ENCODE measurements at places on chromosomes 1 and 21.

DNA sequence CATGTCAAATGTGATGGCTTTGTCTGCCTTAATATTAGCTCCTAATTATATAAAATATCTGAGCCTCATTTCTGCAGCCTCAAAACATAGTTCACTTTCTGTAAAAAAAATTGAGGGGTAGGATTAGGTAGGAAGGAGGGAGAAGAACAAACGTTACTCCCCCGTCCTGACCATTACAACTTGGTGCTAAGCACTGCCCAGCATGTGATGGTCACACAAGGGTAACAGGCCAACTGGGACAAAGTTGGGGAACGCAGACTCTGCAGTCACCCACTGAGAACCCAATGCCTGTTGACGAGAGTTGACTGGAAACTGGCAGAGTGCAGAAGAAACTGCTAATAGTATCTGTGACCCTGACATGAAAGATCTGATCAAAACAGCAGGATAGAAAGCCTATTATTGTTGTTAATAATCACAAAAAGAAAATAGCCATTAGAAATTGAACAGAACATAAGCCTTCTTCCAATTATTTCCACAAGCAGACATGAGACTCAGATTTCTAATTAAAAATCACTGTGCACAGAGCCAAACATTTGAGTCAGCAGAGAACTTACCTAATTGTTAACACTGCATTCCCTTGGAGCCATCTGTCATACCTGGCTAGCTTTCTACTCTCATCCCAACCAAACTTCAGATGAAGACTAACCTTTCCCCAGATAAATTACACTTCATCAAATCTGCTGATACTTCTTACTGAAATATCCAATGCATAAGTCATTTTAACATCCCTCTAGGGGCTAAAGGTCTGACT, 5.5 kb downstream of the SORT1 start:
- DNase-seq, result no peak

- DNase-seq, result no peak
Measured at GRCh38 chr1:189657715-189658114, 819.9 kb downstream of the BRINP3 start.

DNA sequence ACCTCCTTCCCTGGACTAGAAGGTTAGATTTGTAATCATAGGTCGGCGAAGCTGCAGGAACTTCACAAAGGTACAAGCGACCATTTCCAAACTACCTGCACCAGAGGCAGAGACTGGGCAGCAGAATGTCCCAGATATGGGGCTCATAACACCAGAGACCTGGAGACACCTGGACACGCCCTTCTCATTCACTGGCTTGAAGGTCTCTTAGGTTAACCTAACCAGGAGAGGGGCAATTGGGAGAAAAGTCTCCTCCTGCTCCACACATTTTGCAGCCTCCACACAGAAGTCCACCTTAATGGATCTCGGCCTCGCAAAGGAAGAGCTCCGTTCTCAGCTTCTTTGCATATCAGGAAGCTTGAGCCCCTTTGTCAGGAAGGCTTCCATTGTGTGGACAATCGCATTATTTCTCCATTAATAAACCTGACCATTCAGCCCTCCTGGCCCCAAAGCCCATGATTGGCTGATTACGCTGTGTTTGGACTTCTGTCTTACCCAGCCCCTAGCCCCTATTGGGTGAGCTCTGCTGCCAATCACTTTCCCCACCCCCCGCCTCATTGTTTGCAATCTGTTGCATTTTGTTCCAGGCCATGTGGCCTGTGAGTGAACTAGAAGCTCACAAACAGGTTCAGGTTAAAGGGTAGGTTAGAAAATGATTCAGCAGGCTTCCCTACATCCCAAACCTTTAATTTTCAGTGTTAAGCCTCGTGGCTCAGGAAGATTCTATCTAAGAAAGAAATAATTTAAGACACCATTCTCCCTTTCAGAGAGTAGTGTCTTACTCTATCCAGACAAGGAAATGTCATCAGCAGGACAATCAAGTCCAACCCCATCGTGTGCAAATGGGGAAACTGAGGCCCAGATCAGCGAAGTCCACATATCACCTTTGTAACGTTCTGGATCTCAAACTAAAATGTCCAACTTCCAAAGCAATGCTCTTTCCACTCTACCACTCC, 2.8 kb downstream of the MYCL start:
- no peak for DNase-seq

DNA sequence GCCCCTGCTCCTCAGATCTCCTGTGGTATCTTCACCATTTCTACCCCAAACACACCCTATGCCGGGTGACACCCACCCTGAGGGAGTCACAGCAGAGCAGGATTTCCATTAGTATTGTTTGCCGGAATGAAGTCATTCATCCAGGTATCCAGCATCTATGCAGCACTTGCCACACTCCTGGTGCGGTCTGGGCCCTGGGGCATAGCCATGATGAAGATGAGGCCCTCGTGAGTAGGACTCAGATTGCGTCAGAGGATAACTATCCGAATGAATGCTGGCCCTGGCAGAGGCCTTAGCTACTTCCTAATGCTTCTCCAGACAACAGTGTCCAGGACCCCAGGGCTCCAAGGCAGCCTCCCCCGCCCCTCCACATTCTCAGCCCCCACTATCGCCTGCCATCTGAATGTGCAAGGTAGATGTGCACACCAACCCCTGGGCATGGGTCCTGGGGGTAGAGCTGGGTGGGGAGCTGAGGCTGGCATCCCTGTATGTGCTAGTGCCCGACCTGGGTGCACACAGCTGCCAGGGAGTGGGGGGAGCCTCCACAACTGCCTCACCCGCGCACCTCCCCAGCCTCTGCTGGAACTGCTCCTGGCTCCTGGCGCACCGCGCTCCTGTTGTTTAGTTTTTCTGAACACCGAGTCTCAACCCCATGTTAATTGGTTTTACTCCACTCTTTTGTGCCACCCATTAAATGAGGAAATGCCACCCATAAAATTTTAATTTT, 25.5 kb upstream of the ZC3H12A start:
- DNase-seq, result no peak

GRCh38 chr1:100482167-100482566, 55.8 kb upstream of the GPR88 start:
- DNase-seq, result no peak

GRCh38 chr1:68796888-68797287, 300.0 kb upstream of the DEPDC1 start:
- DNase-seq, result no peak

DNA sequence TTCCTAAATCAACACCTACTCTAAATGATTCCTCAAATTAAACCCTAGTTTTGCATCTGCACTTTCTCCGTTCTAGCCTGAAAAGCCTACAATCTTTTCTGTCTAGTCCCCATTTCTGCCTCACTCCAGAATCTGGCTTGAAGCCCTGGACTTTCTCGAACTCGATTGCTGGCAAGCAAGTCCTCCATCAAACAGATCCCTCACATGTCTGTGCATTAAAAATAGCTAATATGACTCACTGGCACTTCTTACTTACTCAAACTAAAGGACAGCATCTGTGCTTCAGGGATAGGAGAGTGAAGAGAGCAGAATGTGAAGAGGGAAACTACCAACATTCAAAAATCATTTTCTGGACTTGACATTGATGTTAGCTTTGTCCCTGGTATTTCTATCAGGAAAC, 51.8 kb upstream of the CXADR start:
- no peak for DNase-seq

DNA sequence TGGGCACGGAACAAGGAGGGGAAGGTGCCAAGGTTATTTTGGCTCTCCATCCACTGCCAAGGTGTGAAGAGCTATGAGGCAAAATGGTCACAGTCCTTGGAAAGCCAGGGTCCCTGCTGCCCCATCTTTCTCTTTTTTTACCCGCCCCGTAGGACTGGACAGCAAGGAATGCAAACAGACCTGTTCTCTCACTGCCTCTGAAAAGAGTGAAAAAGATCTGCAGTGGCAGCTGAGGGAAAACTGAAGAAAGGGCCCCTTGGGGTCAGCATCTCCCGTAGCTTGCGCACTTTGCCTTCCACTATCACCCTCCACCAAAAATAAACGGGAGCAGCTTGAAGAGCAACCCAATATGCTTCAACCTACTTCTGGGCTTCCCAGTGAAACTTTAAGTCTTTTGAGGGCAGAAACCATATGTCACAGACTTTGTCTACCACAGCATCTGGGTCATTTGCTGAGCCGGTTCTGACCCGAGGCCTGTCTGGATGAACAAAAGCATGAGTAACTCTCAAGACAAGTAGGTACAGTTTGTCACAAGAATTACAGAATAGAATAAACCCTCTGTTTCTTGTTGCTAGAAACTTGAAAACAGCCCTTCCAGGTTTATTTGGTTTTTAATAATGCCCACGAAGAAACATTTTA, 9.4 kb upstream of the KIF14 start:
- no peak for DNase-seq

- no peak for DNase-seq
Measured at GRCh38 chr1:203609979-203610493, 16.6 kb upstream of the ATP2B4 start.

- no peak for DNase-seq
Measured at GRCh38 chr1:220235462-220235861, 36.8 kb downstream of the RAB3GAP2 start.

DNA sequence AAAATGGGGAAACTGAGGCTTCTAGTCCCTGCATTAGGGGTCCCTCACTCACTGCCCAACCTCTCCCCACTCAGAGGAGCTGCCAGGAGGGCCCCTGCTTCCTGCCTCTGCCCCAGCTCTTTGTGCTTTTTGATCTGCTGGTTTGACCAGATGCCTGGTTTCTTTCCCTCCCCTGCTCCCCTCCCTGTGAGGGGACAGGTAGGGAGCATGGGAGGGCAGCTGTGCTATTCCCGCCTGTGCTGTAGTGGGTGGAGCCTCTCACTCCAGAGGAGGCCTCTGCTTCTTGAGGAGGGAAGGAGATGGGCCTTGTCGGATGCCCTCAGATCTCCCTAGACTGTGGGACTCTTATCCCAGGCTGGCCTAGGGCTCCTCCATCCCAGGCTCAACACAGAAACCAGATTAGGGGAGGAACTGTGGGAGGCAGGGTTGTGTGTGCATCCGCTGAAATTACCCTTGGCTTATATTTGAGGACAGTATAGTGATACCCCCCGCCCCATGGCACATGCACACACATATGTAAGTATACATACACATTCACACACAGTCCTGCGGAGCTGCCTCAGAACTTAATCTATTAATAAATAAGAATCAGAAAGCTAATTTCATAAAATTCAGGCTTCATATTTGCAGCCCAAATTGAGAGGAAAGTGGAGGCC, 4.6 kb downstream of the BOLA1 start:
- DNase-seq, result no peak

DNA sequence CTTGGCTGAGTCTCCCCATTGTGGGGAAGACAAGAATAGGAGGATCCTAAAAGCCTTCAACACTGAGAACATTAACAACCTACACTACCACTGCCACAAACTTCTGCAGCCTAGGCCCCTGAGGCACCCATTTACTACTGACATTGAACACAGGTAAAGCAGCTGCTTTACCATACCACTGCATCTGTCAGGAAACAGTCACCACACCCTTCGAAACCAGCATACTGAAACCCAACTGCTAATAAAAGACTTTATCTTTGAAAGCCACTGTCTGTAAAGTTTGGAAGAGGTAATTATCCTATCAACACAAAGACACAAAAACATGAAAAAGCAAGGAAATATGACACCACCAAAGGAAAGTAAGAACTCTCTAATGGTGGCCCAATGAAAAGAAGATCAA, 7.4 kb downstream of the IFNAR1 start:
- DNase-seq, result no peak

DNA sequence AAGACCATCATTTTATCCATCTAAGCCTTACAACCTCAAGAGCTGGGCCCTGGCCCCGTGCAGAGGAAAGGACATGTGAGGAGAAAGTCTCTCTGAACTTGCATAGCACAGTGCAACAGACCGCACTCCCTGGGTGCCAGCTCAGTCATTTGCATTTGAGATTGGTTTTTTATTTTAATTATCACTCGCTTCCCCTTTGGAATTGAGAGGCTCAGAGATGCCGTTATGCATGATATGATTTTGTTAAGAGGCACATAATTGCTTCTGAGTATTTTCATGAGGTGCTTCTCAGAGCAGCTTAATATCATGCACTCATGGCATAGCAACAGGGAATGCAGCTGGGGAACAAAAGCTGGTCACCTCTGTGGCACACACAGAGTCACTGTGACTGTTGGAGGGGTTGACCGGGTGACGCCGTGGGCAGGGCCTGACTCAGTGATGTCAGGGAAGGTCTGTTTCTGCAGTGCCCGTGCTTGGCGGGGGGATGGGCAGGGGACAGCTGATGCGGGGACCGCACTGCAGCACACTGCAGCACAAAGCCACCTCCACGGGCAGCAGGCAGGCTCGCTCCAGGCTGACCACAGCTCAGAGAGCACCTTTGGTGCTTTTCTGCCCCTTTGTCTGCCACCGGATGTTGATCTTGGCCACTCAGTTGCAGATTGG, 43.2 kb upstream of the VAMP3 start:
- no peak for DNase-seq

DNA sequence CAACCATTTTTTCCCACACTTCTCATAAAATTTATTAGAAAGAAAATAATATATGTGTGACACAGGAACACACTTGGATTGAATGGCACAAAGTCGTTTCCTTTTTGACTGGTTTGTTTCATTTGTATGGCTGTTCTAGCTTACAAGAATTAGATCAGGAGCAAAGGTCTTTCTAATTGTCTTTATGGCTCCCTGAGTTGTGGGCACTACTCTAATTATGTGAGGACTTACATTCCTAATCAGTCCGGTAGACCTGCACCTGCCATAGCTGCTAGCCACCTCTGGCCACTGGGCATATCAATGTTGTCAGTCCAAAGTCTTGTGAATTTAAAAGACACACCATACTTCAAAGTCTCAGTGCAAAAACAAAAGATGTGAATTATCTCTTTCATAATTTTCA, 346.7 kb downstream of the NTNG1 start:
- no peak for DNase-seq

DNA sequence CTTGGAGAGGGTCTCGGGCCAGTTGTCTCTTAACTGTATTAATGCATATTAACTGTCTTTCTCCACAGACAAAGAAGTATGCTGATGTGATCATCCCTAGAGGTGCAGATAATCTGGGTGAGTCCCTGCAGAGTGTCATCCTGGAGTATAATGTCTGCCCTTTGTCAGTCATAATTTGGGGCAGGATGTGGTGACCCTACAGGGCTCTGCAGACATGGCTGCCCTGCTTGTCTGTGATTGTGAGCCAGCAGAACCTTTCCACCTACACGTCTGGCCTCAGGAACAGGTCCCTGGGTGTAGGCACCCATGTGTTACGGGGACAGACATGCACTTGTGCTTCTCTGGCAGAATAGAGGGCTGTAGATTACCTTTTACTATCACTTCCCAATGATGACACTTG, 78.4 kb downstream of the UCK2 start:
- DNase-seq, result no peak

GRCh38 chr1:202105571-202106339, 17.0 kb upstream of the GPR37L1 start:
- no peak for DNase-seq

DNA sequence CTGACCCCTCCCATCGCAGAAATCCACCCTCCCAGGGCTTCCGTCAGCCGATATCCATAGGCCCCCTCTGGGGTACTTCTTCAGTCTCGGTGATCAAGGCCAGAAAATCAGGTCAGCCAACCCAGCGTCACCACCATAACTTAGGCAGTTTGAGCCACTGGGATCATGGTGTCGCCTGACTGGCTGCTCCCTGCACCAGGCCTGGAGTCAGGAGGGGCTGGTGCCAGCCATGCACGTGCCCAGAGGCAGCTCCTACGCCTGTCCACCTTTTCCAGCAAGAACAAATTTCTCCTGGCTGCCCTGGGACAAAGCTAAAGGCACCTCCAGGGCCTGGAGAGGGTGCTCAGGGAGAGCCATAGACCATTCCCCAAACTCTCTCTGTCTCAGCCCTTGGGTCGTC, 4.8 kb upstream of the CTRC start:
- no peak for DNase-seq

Data from GDM1 (cell line).